ENCODE measurements at places on chromosomes 1 and 21.

DNA sequence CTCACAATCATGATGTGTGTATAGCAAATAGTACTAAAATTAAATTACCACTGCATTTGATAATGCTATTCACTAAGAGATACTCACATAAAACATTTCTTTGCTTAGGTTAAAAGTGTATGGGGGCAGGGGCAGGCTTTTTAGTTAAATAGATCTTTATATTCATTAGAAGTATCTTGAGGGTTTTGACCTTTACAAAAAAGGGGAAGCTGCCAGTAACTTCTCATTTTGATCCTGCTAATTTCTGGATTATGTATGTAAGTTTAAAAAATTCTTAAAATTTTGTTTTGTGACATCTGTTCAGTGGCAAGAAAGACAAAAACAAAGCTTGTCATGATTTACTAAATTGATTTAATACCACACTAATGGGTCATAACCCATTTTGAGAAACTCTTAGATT is 45.8 kb upstream of the S1PR1 start:
- no peak for DNase-seq

GRCh38 chr1:206035027-206035426 is 11.3 kb upstream of the CTSE start:
- DNase-seq, result peak; percentile 64

DNA sequence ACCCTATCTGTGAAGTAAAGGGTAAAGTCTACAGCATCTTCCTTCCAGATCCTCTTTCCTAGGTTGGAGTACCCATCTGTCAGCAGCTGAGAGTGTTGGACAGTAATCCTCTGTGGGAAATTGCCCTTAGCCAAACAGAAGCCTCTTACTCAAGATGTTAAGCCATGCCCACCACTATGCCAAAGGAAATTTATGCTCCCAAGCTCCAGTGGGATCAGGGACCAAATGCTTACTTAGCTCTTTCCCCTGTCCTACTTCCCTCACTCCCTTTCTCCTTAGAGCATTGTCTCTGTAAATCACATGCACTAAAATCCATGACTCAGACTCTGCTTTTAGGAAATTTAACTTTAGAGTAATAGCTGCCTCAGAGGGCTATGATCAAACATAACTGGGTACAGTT is 254.0 kb downstream of the BRINP2 start:
- no peak for DNase-seq

DNA sequence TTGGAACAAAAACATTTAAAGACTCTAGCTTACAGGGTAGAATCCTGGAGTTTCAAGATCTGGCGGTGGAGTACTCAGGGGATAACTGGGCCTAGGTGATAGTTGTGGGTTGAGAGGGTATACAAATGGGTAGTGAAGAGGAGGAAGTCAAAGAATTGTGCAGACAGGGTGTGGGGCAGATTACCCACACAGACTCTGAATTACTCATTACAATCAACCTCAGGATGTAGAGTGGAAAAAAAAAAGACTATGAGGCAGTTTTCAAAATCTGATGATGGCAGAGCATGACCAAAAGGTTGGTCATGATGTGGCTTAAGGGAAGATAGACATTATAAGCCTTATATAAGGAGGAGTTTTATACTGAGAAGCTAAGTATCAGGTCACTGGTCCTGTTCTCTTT is 44.1 kb upstream of the GLIS1 start:
- no peak for DNase-seq

DNA sequence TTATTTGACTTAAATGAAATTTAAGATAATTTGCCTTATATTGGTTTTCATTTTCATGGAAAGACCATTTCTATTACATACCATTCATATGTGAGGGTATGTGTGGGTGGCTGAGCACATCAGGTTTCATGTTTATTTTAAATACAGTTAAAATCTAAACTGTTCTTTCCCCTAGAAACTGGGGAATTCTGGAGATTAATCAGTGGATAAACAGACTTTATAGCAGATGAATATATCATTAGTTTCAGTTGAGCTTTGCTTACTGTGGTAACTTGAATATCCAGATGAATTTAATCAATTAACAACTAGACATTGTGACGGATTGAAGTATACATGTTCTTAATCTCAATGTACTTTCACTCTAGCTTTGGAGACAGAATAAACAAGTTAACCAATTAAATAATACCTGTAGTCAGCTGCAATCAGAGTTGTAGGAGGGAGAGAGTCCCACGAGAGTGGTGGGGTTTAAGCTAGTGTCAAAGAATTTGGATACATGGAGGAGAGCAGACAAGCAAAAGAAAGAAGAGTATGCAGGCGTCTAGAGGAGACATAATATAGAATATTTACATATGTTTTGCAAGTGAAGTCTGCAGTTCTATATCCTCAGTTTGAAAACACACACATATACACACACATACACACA is 97.6 kb downstream of the PDE4B start:
- no peak for DNase-seq

GRCh38 chr1:30085811-30086770 is 637.3 kb downstream of the MATN1 start:
- DNase-seq, result peak; percentile 41

Data from transverse colon (tissue), 4 donors.